ENCODE measurements at places on chromosomes 11 and 22.
A peak's percentile ranks its signal among the peaks of the same experiment; 100 is the strongest.

DNA sequence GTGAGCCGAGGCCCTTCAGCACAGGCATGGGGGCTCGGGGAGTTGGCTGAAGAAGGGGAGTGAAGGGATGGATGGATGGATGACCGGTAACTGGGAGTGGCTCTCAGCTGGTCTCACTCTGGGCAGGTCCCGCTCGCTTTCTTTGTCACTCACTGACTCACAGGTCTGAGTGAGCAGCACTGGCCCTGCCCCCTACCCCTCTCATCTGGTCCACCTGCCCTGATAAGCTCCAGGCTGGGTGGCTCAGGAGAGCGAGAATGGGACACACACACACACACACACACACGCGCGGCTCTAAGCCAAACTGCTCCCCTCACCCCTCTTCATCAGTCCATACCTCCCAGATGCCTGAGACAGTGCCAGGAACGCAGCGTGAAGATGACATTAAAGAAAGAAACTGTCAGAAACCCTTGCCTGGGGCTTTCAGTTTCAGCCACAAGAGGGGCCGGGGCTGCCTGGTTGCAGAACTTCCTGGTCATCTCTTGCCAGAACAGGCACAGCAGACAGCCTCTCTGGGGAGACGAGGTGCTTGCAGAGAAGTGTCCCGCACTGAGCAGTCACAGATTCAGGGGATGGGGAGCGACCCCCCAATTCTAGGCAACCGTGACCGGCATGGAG lies 16.5 kb upstream of the SHISAL1 start:
- no peak for DNase-seq

GRCh38 chr11:122784325-122784955 lies 53.9 kb upstream of the CRTAM start:
- peak; percentile 99 for DNase-seq

DNA sequence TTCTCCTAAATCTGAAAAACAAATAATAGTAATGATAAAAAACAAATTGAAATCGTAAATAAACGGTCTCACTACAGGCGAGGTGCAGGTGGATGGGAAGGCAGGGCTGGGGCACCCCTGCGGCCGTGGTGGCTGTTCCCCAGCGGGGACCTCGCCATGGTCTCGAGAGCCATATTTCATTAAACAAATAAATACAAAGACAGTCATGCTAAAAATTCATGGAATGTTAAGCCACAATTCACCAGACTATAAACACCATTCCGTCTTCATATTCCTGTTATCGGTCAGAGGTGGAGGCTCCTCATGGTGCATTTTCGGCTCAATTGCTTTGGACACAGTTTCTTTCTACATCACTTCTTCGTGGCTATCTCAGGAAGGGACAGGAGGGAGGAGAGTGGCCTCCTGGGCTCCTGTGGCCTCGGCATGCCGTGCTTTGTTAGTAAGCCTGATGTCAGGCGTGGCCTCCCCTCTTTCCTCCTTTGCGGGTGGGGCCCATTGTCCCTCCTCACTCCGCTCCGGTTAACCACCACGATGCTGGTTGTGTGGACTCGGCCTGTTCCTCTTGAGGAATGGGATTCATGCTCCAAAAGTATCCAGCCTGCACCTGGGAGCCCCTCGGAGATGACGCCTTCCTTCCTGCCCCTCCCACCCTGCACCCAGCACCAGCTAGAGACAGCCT lies 16.1 kb upstream of the BRSK2 start:
- DNase-seq, result no peak

GRCh38 chr11:2837096-2837601 lies 48.4 kb downstream of the CDKN1C start:
- no peak for DNase-seq

DNA sequence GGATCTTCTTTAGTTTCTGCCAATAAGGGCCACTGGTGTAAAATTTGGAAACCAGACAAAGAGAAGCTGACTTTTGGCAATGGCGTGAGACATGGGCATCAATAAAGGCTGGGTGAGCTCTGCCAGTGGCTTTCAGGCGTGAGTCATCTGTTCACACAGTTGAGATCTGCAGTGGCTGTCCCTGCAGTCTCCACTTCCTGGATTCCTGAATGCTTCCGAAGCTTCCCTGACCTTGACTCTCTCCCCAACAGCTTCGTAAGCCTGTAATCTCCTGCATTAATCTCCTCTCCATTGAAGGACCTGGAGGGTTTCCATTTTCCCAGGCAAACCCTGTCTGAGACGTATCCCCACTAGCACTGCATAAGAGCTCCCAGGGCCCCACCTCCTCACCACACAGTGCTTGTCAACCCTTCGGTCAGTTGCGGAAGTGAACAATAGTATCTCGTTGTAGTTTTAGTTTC lies 574.7 kb downstream of the TBC1D22A start:
- DNase-seq, result peak; percentile 47

DNA sequence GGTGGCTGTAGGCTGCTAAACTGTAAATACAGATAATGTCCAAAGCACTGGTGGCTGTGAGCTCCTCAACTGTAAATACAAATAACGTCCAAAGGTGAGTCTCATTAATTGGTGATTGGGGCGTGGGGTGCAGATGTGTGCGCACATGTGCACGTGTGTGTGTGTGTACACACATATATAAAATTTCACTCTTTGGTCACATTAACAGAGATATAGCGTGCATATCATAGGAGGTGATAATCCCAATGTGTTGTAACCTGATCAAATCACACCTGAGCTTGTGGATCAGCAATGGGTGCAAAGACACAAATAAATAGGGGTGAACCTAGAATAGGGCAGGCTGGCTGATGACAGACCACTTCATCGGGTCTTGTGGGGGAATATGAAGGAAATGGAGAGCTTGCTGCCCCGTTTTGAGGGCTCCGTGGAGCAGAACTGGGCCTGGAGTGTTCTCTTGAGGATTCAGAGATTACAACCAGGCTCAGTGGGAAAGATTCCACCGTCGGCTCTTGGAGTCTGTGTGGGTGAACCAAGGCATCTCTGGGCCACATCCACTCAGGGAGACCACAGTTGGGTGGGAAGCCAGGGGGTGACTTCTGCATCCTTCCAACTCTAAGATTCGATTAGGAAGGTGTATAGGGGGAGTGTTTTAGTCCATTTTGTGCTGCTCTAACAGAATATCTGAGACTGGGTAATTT lies 24.9 kb upstream of the OSBPL5 start:
- no peak for DNase-seq

- no peak for DNase-seq
These were observed 72.0 kb downstream of the MICAL3 start for GRCh38 chr22:17952273-17952801.

DNA sequence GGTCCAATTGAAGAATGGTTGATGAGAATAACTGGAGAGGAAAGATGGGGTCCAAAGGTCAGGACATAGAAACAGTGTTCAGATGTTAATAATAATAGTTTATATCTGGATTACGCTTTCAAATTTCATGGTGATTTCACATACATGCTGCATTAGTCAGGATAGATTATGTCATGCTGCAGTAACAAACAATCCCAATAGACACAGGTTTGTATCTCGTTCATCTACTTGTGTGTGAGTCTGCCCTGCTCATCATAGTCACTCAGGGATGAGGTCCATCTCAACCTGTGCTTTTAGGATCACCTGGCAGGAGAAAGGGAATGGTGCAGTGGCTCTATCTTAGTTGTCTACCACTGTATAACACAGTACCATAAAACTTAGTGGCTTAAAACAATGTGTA lies 48.0 kb upstream of the PLET1 start:
- no peak for DNase-seq

- no peak for DNase-seq
These were observed 4.3 kb upstream of the OR5B12 start for GRCh38 chr11:58446294-58446693.

DNA sequence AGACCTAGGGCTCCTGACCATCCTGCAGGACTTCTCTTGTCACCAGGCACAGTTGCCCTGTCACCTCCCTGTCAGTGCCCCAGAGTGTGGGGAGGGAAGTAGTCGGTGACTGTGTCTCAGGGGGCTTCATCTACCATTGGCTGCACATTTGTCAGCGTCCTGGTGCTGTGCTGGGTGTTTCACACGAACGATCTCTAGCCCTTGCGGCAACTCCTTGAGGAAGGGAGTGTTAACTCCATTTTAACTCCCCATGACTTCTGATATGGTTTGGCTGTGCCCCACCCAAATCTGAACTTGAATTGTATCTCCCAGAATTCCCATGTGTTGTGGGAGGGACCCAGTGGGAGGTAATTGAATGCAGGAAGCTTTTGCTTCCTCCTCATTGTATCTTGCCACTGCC lies 7.1 kb downstream of the TSKU start:
- DNase-seq, result no peak

DNA sequence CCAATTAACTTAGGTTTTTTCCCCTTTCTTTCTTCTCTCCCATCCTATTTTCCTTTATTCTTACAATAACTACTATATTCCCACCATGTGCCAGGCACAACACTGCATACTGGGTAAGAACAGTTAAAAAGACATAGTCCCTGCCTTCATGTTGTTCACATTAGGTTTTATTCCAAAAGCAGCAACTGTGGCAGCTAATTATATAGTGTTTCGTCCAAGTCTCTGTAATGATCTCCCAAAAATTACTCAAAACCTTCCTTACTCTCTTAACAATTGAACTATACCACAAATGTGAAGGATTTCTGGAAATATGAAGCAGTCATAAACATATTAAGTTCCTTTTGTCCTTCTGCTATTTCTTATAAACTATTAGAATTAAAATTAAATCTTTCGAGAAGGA lies 184.1 kb upstream of the C11orf58 start:
- no peak for DNase-seq

- no peak for DNase-seq
These were observed 131.6 kb upstream of the B3GAT1 start for GRCh38 chr11:134543645-134544044.

DNA sequence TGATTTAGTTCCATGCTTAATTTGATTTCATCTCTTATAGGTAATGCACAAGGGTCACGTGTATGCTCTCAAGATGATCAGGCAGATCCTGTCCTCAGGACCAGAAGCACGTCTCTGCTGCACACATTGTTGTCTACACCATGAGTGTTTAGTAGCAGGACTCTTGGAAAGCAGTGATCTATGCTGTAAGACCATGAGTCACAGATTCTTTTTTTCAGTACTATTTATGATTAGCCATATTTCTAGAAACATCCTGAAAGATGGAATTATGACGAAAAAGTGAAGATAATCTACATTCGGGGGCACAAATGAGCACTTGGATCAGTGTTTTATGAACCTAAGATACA lies 29.6 kb downstream of the ZBED4 start:
- DNase-seq, result peak; percentile 23

- no peak for DNase-seq
These were observed 155.9 kb upstream of the TBCEL start for GRCh38 chr11:120867988-120868387.

DNA sequence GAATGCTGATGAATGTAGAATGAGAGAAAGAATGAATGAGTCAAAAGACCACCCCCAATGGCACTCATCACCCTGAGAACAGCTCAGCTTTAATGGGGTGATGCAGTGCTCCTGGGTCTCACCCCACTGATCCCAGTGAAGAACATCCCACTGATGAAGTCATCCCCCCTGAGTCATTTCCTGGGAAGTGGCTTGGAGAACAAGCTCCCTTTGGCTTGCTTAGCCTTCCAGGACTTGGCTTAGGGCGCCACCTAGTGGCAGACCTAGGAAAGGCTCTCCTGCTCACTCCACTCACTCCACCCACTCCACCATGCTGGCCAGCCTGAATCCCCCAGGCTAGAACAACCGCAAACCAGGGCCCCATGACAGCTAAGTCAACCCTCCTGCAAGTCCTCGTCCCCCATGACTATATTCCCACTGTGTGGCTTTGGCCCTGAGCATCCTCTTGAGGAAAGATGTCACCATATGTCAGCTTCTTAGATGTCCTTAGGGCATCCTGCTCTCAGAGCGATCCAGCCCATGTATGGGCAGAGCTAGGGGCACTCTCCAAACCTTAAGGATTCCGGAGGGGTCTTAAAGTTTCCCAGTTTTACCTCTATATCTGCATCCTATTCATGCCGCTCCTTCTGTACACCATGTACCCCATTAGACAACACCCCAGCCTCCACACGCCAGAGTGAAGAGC lies 17.8 kb upstream of the TMPRSS13 start:
- DNase-seq, result peak; percentile 96

DNA sequence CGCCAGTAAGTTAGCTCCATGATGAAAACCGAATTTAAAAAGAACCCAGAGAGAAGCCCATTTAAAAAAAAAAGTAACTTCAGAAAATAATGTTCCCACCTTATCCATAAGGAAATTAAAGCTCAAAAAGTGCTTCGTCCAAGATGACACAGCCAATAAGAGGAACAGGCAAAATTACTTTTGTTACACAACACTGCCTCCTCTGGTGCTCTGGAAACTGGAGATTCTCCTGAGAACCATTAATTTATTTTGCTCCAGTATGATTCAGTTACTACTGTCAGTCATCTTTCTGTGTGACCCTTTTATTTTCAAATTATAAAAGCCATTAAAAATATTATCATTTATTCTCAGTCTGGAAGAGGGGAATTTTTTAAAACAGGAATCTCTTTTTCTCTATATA lies 2.0 kb downstream of the IFT27 start:
- peak; percentile 61 for DNase-seq

DNA sequence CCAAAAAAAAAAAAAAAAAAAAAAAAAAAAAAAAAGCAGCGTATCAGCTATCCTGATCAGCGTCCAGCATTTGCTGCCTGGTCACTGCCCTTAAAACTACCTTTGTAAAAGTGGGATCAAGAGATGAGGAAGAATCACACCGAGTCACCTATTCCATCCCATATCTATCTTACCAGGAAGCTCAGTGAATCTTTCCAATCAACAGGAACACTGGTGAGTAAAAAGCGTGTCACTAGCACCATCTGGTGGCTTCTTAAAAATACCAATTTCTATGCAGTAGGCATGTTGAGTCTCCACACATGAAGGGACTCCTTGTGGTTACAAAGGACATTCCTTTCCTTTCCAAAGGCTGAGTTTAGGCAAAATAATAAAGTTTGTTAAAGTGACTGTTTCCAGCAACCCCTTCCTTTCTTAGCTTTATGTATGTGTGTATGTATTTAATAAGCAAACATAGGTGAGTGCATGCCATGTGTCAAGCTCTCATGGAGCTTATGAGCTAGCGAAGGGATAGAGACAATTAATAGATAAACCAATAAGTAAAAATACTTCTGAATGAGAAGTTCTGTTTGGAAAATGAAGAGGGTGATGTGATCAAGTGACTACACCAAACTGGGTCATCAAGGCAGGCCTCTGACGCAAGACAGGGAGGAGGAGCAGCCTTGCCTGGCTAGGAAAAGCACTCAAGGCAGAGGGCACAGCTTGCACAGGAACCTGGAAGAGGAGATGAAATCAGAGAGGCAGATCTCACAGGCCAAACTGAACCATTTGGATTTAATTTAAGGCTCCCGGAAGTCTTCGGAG lies 13.9 kb upstream of the TP53AIP1 start:
- peak; percentile 78 for DNase-seq

DNA sequence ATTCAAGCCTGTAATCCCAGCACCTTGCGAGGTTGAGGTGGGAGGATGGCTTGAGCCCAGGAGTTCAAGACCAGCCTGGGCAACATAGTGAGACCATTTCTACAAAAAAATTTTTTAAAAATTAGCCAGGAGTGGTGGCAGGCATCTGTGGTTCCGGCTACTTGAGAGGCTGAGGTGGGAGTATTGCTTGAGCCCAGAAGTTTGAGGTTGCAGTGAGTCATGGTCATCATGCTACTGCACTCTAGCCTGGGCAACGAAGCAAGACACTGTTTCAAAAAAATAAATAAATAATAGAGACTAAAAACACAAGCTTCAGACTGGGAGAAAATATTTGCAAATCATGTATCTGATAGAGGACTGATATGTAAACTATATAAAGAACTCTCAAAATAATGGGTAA lies 33.2 kb downstream of the BTBD10 start:
- DNase-seq, result no peak
